ENCODE measurements at places on chromosomes 6 and 20. TPM values are rescaled to one million over a fixed set of nuclear protein-coding genes. Genes with fewer than 3 reads are reported as not detected.

The TFEB gene
- total RNA-seq: 11.7 TPM

The GSTA3 gene
- not detected for total RNA-seq

The HLA-DOA gene
- total RNA-seq: not detected

The RIMS1 gene
- total RNA-seq: not detected

The MYT1 gene
- total RNA-seq: 0.22 TPM

The WFDC10B gene
- total RNA-seq: not detected

The APOBEC2 gene
- total RNA-seq: not detected

The ZBP1 gene
- 0.03 TPM for total RNA-seq

The HLA-DQA1 gene
- total RNA-seq: not detected

The ATP9A gene
- total RNA-seq: 15.7 TPM

The HSPA1L gene
- total RNA-seq: 1.2 TPM

The PDE10A gene
- total RNA-seq: 22.6 TPM

The PRKN gene
- total RNA-seq: 0.24 TPM

The FAM184A gene
- total RNA-seq: not detected

The ARHGAP18 gene
- total RNA-seq: 4.9 TPM

The DYNLT2 gene
- 0.49 TPM for total RNA-seq

The IL17F gene
- total RNA-seq: not detected

The LY86 gene
- total RNA-seq: not detected

The CRISP2 gene
- not detected for total RNA-seq

The CYP39A1 gene
- total RNA-seq: 0.07 TPM

The SAPCD1 gene
- total RNA-seq: 3.1 TPM

The CGA gene
- total RNA-seq: 0.58 TPM

The TRPC4AP gene
- 64.0 TPM for total RNA-seq

The BMP7 gene
- total RNA-seq: 0.63 TPM

All from A549 treated with AZD2906 at 1 μM for 4 hours (cell line).